ENCODE measurements at places on chromosomes 2 and 18.
A peak's percentile ranks its signal among the peaks of the same experiment; 100 is the strongest.

DNA sequence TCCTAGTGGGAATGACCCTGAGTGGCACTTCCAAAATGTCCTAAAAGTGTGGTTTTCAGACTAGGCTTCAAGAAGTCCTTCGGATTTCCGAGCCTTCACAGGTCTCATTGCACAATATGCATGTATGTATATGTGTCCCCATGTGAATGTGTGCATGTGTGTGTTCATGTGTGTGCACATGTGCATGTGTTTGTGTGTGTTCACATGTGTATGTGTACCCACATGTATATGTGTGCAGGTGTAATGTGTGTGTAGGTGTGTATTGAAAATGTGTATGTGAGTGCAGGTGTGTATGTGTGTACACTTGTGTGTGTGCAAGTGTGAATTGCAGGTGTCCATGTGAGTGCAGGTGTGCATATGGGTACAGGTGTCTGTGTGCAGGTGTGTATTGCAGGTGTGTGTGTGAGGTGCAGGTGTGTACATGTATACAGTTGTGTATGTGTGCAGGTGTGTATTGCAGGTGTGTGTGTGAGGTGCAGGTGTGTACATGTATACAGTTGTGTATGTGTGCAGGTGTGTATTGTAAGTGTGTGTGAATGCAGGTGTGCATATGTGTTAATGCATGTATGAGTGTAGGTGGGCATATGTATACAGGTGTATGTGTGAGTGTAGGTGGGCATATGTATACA is 124.4 kb upstream of the EPB41L3 start:
- no peak for DNase-seq

DNA sequence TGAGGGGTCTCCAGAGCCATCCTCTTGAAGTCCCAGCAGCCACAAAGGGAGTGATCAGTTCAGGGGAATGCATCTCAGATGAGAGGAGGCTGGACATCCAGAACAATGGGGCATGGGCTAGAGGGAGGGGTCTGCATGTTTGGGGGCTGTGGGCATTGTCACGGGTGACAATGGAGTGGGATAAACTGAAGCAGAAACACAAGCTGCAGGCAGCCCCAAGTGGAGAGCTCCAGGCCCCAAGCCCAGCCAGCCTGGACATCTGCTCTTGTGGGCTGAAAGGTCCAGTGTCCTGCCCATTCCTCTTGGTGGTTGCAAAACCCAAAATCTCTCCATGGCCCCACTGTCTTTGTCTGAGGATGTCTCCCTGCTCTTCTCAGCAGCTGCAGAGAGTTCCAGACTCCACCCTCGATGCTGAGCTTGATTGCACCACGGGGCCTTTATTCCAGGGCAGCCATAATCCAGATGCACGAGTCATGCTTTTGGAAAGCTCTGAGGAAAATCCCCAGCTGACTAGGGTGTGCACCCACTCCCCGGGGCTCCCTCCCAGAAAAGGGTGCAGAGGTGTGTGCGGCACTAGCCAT is 149.4 kb downstream of the TNS1 start:
- DNase-seq: no peak

- DNase-seq: no peak
Observed at GRCh38 chr2:98736464-98736889, 5.5 kb upstream of the MGAT4A start.

- DNase-seq: no peak
Observed at GRCh38 chr2:109174626-109175349, 45.8 kb downstream of the SH3RF3 start.

GRCh38 chr2:240320204-240320993 is 115.1 kb upstream of the GPC1 start:
- no peak for DNase-seq

DNA sequence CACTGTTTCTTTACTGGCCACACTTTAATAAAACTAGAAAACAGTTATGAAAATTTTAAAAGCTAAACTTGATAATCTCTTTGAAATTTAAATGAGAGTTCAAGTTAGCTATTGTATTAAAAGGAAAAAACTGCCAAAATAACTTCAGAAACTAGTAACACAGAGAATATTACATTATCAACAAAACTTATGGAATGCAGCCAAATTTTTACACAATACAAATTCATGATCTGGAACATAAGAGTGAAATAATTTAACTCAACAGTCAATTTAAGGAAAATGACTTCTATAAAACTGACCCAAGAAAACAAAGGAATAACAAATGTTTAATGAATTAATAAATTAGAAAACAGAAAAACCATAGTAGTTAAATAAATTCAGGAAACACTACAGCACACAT is 65.0 kb downstream of the TCF4 start:
- DNase-seq: no peak

- peak; percentile 90 for DNase-seq
Observed at GRCh38 chr2:106030287-106031268, 163.5 kb downstream of the UXS1 start.

DNA sequence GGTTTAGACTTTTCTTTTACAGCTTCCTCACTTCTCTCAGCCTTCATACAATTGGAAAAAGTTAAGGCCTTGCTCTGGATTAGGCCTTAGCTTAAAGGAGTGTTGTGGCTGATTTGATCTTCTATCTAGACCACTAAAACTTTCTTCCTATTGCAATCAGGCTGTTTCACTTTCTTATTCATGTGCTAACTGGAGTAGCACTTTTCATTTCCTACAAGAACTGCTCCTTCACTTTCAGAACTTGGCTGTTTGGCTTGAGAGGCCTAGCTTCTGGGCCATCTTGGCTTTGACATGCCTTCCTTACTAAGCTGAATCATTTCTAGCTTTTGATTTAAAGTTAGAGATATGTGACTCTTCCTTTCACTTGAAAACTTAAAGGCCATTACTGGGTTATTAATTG is 114.3 kb downstream of the ARHGEF4 start:
- no peak for DNase-seq

DNA sequence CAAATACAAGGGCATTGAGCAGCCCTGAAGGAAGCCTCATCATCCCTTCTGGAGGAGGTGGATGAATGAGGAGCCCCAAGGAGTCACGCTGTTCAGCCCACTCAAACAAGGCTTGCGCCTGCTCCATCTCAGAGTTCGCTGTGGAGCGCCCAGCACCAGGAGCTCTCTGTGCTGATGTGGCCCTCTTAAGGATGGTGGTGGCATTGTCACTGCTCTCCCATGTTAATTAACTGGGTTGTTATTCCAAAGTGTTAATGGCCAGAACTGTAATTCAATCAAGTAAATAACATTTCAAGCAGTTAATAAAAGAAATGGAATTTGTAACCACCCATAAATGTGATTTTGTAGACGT is 726.0 kb upstream of the RAB6C start:
- DNase-seq: no peak

DNA sequence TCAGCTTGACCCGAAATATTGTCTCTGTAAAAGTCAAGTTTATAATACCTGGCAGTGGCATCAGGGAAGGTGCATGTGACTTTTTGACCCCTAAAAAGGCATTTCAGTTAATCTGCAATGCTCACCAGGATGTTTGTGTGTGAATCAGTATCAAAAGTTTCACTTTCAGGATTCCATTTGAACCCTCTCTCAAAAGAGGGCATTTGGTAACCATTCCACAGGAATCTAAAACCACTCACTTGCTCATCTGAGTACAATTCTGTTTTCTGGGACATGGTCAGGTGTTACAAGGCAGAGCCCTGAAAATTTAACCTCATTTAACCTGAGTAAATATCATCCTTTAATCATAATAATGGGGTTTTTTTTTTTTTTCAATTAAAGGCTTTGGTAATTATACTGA is 77.9 kb upstream of the KLF7 start:
- DNase-seq: no peak

DNA sequence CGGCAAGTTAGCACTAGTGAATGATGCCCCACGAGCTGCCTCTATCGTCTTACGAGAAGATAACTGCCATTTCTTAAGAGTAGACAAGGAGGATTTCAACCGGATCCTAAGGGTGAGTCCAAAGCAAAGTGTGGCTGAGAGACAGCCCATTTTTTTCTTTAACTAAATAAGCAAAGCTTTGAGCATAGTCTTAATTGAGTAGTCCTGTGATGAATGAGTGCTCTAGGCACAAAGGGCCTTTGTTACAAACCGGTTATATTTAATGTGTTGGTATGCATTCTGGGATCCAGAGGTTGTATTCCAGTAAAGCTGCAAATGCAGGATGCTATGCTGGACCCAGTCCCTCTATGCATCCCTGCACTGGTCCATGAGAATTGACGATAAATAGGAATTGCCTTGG is 86.9 kb upstream of the MAP3K20 start:
- DNase-seq: no peak

DNA sequence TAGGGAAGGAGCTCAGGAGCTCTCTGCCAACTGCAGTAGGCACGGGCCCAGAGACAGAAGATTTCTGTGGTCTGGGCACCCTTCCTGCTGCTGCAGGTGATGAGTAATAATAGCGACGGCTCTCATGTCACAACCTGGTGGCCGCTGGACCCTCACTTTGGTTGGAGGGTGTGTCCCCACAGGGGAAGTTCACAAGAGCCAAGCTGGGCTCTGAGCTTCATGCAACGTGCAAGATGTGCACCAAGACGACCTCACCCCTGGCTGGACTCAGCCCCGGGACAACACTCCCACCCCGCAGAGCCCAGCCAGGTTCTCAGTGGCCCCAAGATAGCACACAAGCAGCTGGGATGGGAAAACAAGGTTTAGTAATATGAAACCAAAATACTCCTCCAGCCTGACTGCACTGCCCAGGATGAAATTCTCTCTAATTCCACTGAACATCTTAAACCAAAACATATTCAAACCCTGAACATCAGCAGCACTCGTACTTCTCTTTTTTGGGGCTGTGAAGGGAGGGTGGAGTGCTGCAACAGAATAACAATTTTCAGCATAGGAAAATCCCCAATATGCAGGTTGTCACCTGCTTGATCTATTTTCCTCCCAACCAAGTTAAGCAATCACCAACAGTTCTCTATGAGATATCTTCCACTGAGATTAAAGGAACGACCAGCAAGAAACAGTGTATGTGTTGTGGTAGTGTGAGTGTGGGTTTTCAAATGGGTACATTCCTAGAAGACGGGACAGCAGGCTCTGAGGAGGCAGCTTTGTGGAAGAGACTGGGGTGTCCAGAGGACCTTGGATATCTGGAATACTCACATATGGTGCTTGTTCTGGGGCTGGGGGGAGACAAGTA is 26.5 kb downstream of the BCL2 start:
- DNase-seq: no peak

GRCh38 chr2:240619506-240620148 is 5.7 kb upstream of the GPR35 start:
- no peak for DNase-seq

DNA sequence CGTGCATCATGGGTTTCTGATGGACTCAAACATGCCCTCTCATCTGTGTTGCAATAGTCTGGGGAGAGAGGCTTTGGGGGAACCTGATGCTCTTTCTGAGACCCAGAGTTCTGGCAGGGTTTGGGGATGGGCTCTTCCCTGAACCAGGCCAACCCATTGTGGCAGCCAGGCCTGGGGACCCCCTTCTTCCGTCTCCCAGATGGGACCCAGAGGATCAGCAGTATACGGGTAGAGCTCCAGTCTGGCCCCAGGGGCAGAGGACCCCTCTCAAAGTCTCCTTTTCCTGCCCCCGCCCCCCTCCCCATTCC is 333.7 kb downstream of the DYSF start:
- DNase-seq: no peak

- DNase-seq: no peak
Observed at GRCh38 chr2:242011167-242011513, 141.6 kb downstream of the RTP5 start.

DNA sequence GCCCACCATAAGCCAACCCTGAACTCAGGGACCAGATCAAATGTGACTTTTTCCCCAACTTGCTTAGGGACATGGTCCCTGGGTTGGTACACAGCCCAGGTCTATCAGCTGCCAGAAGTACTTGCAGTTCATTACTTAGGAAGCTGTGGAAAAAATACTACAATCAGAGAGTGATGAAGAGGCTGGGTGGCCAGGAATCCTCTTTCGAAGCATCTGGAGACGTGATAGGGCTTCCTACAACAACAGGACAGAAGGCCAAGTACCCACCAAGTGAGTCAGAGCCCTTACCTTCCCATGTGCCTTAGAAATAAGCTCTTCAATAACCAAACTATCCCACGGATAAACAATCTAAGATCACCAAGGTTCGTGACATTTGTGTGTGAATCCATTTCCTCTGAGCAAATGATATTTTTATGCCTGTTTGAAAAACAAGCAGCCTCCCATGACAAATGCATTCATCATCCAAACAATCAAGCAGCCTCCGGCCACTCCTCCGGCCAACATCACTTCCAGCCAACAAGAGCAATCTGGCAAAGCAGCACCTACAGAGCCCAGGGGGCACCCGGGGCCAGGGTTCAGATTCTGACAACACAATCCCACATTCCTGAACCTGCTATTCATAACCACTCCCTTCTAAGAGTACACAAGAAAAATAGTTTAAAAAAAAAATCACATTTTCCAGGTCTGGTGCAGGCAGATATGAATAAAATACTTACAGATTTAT is 26.4 kb downstream of the TBC1D8 start:
- no peak for DNase-seq

DNA sequence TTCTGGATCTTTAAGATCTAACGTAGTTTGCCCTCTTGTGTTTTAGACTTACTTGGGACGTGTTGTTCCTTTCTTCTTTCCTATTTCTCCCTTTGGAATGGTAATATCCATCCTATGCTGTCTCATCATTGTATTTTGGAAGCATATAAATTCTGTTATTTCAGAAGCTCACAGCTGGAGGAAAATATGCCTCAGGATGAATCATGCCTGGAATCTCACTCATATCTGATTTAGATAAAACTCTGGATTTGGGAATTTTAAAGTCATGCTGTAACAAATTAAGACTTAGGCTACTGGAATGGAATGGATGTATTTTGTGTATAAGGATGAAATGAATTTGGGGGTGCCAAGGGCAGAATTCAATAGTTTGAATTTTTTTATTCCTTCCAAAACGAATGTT is 245.2 kb upstream of the GULP1 start:
- no peak for DNase-seq

- no peak for DNase-seq
Observed at GRCh38 chr18:54267701-54268100, 1.6 kb upstream of the POLI start.
